ENCODE measurements at places on chromosomes 5 and 9. TPM values are rescaled to one million over a fixed set of nuclear protein-coding genes. Genes with fewer than 3 reads are reported as not detected.

DNA sequence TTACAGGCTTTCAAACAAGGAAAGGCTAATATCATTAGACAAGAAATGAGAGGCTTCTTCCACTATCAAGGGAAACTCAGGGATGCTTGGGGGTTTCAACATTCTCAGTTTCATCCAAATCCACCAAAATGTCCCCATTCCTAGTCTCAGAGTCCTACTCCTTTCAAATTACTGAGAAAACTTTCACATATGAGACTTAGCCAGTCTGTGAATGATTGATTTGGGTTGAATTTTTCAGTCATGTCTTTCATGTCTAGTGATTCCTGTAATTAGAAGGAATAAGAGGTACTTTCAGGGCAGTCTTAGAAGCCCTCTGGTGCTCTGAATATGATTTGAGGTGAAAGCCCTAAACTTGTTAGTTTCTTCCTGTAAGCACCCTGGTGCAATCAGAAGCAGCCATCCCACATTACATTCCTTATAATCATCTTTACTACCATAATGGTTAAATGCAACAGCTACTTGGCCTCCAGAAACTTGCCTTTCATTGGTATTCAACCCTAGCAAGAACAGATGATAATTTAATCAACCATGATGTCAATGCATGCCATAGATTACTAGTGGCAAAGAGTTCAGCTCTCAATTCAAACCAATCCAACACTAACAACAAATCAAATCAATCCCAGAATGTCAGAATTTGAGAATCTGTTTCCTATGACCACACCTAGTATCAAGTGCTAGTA is 50.7 kb upstream of the RIC1 start:
- DNase-seq, result no peak

DNA sequence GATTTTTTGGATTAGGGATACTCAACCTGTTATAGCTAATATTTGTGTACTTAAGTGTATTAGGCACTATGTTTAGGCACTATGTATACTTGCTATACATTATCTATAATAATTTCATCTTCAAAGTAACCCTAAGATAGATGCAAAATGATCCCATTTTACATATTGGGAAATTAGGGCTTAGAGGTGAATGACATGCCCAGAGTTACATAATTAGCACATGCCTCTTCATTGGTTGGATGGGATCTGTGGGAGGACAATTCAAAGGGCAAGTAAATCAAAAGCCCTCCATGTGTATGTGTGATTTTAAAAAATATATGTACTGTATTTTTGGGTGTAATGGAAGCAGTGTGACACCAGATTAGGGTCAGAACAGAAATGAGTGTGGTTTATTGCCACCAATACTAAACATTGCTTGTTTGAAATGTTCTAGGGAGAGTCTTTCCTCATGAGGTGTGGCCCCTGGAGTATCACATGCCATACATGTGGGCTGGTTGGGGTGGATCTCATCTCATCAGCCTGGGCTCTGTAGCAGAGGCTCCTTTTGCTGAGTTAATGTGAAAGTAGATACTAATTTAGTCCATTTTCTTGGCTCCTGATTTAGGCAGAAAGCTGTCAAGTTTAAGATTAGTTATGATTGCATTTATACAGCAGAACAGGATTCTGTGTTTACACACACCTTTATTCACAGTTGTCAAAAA is 5.5 kb downstream of the C9orf85 start:
- DNase-seq, result no peak

DNA sequence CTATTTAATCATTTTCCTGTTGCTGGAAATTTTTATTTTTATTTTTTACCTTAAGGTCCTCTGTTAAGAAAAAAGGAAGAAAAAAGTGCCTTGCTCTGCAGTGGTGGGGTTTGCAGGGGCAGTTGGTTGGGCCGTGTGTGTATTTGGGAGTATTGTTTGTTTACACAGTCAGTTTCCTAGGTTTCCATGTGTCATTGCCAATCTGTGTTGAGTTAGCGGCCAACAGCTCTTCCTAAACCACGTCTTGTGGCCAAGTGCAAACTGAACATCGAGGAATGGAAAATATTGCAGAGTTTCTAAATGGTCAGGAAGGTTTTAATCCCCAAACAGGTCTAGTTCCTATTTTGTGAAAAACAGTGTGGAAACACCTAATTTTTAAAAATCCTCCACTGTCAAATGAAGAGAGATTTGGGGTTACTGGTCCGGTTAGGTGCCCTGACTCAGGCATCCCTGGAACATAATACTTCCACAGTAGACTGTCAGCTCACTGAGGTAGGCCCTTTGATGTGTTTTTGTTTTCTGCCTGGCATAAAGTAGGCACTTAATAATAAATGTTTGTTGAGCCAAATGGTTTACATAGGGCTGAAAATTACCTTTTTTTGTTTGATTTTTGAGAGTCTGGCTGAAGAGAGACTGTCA is 37.0 kb downstream of the MAMDC2 start:
- no peak for DNase-seq

DNA sequence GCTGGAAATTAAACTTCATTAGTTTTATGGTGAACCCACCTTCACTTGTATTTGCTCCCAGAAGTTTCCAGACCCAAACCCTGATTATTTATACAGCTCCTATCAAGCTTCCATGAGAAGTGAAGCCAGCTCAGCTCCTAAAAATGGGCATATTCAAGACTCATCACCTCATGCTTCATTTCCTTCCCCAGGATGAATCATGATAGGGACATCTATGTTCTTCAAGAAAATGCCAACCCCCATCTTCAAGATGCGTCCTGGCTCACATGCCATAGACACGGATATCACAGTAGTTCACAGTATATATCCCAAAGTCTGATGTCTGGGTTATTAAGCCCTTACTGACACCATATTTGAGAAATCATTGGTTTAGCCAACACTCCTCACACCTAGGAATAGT is 217.6 kb downstream of the NPR3 start:
- DNase-seq, result no peak

DNA sequence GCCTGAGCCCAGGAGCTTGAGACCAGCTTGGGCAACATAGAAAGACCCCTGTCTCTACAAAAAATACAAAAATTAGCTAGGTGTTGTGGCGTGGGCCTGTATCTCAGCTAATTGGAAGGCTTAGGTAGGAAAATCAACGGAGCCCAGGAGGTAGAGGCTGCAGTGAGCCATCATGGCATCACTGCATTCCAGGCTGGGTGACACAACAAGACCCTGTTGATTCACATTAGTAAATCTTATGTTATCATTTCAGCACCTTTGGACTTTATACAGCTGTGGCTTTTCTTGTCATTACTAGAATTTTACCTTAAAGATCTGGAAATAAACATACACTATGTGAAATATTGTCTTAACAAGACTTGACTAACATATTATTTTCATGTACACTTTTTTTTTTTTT is 185.0 kb downstream of the ZNF608 start:
- no peak for DNase-seq

GRCh38 chr5:148626081-148626613 is 28.2 kb downstream of the HTR4 start:
- no peak for DNase-seq

GRCh38 chr5:96733771-96734500 is 71.8 kb downstream of the CAST start:
- no peak for DNase-seq

DNA sequence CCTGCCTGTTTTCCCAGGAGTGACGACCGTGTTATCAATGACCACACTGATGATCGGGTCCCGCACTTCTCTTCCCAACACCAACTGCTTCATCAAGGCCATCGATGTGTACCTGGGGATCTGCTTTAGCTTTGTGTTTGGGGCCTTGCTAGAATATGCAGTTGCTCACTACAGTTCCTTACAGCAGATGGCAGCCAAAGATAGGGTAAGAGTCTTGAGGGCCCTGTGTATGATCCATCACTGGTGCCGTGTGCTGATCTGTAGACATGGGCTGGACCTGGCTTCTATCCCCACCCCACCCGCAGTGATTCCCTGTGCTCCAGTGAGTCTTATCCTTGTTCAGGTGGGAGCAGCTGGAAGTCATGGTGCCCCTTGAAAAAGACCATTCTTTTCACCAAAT is 26.0 kb downstream of the GABRP start:
- DNase-seq, result no peak

GRCh38 chr5:115190388-115190787 is 20.7 kb upstream of the TRIM36 start:
- no peak for DNase-seq

GRCh38 chr5:97242341-97242740 is 59.3 kb upstream of the RIOK2 start:
- no peak for DNase-seq

DNA sequence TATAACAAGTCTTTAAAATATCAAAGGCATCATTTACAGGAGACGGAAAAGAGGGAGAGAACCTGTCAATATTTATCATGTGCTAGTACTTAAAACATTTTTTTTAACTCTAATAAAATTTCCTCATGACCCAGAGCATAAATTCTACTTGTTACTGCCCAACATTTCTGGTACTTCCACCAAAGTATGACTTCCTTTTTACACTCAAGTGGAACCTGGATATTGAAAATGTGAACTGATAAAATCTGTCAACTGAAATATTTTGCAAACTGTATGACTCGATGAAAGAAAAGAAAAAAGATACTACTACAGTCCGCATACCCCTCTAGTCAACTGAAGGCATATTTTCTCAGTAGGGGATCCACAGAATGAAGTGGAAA is 37.1 kb downstream of the FAM13B start:
- no peak for DNase-seq

GRCh38 chr5:133370904-133371303 is 241.4 kb downstream of the FSTL4 start:
- no peak for DNase-seq

GRCh38 chr9:21465859-21466518 is 16.1 kb downstream of the IFNE start:
- no peak for DNase-seq

DNA sequence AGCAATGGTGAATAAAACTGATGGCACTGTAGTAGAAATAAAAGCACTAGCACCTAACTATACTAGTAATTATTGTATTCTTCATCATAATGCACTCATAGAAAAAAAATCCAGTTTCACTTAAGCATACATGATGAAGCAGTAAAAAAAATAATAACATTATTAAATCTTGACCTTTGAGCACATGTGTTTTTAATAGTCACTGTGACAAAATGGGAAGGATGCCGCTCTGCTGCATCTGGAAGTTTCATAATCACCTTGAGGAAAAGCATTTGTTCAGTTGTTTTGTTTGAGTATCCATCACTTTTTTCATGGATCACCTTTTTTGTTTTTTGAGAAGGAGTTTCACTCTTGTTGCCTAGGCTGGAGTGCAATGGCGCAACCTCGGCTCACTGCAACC is 13.2 kb downstream of the OR2K2 start:
- DNase-seq, result no peak

GRCh38 chr5:111345731-111346130 is 121.5 kb downstream of the CAMK4 start:
- no peak for DNase-seq

DNA sequence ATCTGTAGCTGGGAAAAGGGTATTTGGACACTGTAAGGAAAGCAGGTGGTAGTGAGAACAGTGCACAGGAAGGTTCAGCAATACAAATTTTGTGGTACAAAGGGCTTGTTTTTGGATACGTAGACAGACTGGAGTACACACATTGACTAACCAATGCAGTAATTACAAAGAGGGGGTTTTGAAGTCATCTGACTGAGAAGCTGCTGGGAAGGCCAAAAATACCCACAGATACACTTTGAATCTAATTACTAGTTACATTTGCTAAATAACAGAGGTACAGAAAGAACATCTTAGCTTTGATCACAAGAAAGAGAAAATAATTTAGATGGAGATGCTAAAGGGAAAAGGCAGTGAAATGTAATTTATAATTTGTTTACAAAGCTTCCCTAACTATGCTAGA is 45.9 kb downstream of the PKD2L2 start:
- DNase-seq, result no peak

DNA sequence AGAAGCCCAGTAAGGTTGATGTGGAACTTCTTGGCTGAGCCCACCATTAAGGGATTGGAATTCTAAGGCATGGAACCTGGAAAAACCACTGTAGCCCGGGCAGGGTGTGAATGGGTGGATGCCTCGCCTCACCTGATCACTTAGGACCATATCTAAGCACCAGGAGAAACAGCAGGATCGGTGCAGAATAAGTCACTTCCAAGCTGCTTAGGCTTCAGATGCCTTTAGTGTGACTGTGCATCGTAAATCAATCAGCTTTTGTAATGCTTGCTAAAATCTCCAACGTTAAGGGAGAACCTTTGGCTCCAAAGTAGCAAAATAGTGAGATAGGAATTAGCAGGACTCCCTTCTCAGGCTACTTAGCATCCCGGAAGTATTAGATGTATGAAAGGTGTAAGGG is 103.9 kb upstream of the MEGF10 start:
- DNase-seq, result no peak

DNA sequence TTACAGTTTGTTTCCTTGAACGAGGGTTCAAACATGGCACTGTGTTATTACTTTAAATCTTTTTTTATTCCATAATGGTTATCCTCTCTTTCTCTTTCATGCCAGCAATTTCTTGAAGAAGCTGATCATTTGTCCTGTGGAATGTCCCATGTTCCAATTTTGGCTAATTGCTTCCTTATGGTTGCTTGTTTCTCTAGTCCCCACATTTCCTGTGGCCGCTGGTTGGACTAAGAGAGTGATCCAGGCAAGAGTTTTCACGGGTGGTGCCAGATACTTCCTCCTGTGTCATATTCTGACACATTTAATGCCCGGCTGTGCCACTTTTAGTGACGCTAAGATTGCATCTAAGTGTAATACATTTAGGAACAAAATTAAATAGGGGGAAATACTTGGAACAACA is 83.8 kb upstream of the FAM169A start:
- no peak for DNase-seq

PCDHGA6 gene
- total RNA-seq, result 0.19 TPM

ABLIM3 gene
- 0.29 TPM for total RNA-seq

PCDHGB4 gene
- total RNA-seq, result 0.19 TPM

NAIP gene
- 34.6 TPM for total RNA-seq

LCN12 gene
- 1.1 TPM for total RNA-seq

POLR3G gene
- total RNA-seq, result 0.84 TPM

GABRA6 gene
- total RNA-seq, result not detected

Measured in T-cell (primary cell).